ENCODE measurements at places on chromosomes 1 and 21.

DNA sequence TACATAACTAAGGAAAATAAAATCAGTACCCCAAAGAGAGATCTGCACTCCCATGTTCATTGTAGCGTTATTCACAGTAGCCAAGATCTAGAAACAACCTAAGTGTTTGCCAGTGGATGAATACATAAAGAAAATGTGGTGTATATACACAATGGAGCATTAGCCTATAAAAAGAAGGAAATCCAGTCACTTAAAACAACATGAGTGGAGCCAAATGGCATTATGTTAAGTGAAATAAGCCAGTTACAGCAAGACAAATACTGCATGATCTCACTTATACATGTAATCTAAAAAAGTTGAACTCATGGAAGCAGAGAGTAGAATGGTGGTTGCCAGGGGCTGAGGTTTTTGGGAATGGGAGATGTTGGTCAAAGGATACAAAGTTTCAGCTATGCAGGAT is 508.3 kb upstream of the B3GALT2 start:
- no peak for DNase-seq

- no peak for DNase-seq
Measured at GRCh38 chr1:152747831-152748230, 10.0 kb upstream of the KPRP start.

DNA sequence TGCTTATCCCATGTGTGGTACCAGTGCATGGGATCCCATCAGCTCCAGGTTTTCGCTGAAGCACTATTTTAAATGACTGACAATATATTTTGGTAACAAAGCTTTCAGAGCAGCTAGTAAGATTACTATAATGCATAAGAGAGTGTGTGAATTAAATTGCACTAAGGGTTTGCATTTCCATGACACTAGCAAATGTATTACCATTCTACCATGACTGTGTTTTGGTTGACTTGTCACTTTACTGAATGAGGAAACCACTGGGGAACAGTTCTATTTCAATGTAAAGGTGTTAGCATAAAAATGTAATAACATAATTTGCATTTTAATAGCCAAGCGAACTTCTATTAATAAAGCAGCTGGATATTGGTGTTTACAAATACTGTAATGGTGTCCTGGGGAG is 31.7 kb upstream of the ERO1B start:
- no peak for DNase-seq

- no peak for DNase-seq
Measured at GRCh38 chr21:46564391-46564790, 40.5 kb downstream of the S100B start.

- DNase-seq: no peak
Measured at GRCh38 chr1:204181116-204181515, 15.0 kb upstream of the REN start.

GRCh38 chr1:205067031-205067430 is 17.2 kb downstream of the TMEM81 start:
- DNase-seq: no peak

- peak; percentile 56 for DNase-seq
Measured at GRCh38 chr21:36504067-36505058, 24.4 kb upstream of the CLDN14 start.

DNA sequence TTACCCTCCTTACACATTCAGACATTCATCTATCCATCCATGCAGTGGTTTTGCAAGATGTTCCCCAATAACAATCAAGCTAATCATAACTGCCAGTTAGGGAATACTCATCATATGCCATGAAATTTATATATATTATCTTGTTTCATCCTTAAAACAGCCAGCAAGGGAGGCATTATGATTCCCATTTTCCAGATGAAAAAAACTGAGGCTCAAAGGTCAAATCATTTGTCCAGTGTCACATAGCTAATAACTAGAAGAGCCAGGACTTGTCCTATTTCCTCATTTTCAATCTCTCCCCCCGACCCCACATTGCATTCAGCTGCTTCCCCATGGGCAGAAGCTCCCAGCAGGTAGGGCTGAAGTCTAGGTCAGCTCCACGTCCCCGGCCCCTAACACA is 7.0 kb upstream of the COL8A2 start:
- DNase-seq: no peak

- DNase-seq: no peak
Measured at GRCh38 chr1:39488793-39489566, 2.5 kb upstream of the BMP8A start.

GRCh38 chr1:98373056-98373455 is 288.5 kb upstream of the SNX7 start:
- DNase-seq: no peak

GRCh38 chr1:157575744-157576143 is 22.1 kb downstream of the FCRL4 start:
- DNase-seq: no peak

DNA sequence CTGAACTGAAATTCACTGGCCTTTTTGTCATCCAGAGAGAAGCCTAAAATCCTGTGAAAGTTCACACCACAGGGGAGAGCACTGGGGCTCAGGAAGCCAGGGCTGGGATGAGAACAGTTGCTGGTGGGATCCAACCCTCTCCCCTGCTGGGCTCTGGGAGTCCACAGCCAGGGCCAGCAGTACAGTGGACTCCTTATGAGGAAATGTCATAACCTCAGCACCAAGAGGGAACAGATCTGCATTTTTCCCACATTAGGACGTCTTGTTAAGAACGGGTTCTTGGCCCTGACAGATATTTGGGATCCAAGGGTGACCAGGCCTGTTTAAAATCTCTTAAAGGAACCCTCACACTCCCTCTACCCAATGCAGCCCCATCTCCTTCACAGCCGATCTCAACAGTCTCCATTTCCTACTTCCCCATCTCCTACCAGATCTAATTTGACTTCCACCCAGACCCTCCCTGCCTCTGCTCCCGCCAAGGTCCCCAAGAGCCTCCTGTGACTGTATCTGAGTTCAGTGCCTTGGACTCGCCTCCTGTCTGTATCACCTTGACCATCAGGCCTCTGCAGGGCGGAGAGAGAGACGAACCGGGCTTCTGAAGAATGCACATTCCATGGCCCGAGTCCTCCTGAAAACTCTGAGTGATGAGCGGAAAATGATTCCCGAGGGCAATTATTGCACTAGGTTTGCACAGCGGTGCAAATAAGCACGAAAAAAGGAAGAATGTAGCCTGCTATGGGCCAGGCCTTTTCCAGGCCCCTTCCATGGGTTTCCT is 159.9 kb downstream of the TRABD2B start:
- DNase-seq: no peak

GRCh38 chr1:80048716-80049115 is 1042.2 kb upstream of the ADGRL4 start:
- DNase-seq: no peak

DNA sequence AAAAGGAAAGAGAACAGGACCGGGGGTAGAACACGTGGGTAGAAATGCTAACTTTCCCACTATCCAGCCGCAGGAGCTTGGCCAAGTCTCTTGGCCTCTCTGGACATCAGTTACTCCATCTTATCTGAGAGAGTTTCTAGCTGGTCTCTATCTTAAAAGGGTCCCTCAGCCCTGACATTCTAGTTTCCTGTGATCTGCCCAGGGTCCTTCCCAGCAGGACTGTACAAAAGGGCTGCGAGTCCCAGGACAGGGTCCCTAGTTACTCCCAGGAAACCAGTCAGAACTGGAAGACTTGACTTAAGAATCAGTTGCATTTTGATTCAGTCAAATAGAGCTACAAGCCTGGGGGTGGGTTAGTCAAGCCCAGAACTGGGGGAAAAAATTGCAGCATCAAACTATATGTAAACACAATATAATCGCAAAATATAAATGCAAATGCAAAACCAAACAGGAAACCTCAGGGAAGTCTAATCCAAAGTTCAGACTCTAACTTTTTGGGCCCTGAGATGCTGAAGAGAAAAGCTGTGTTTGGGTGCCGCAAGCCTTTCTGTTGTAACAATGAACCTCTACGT is 2.9 kb downstream of the ASAP3 start:
- DNase-seq: no peak

DNA sequence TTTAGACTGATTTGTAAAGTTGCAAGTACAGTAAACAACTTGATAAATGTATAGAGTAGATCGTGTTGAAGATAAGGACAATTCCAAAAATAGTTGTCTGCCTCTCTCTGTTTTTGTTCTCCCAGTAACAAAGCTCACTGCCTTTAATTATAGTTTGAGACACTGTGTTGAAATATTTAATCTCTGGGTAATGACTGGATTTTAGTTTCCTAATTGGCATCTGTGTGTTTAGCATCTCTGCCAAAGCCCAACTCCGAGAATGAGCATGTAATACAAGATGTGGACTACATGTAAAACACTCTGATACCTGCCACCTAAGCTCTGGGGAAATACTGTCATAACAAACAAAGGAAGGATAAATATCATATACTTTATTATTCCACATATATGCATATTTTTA is 27.7 kb upstream of the SDE2 start:
- DNase-seq: peak; percentile 15

GRCh38 chr1:154419620-154420571 is 14.8 kb downstream of the IL6R start:
- peak; percentile 85 for DNase-seq

GRCh38 chr1:180498594-180498993 is 3.8 kb downstream of the ACBD6 start:
- DNase-seq: no peak

Measured in T47D (cell line).